ENCODE measurements at places on chromosomes 5 and 9.

DNA sequence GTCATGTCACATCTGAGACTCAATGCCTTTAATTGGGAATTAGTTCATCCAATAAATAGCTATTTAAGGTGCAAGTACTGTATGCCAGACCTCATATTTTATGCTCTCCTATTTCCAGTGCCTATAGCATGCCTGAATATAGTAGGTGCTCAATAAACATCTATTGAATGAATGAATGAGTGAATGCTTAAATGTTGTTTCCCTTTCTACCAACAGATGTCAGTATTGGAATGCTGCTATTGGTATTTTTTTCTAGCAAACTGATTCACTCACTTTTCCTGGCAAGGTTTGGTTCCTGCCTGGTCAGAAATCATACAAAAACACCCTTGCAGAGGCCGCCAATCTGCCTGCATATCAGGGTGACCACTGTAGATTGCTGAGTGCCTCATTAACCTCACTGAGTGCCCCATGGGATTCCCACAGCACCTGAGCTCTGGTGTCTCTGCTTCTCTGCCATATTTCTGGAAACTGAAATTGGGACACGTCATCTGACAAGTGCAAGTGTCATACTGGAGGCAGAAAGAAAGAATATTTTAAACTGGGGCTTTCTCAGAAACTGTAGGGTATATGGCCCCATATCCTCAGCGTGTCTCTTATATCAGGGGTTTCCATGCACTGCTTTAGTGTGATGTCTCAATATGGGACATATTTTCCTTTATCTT lies 359.7 kb downstream of the TRIM32 start:
- DNase-seq: no peak

DNA sequence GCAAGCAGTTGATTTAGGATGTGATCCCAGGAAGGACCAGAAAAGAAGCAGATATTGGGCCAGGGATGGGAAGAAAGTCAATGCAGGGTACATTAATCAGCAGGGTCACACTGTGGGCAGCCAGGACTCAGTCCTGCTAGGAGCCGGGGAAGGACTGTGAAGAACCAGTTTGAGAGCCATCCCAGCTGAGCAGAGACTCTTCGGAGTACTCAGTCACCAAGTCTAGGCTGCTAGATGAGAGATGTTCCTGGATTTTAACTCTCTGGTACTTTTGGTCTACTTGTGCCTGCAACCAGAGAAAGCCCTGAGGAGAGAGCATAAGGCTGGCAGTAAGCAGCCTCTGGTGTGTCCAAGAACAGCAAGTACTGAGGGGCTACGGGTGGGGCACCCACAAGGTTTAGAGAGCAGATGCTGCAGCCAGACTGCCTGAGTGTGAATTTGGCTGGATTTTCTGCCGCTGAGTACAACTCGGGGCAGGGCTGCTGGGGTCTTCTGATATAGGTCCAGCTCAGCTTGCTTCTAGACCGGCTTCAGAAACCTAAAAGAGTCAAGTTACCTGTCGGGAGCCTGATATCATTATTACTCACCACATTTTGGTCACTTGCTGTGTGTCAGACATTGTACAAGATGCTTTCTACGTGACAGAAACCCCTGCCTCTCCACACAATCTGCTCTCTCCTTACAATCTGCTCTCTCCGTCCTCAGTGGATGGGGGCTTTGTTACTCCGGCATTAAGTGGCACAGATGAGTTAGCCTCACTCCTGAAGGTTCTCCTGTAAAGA lies 250.2 kb upstream of the GAS1 start:
- DNase-seq: no peak

DNA sequence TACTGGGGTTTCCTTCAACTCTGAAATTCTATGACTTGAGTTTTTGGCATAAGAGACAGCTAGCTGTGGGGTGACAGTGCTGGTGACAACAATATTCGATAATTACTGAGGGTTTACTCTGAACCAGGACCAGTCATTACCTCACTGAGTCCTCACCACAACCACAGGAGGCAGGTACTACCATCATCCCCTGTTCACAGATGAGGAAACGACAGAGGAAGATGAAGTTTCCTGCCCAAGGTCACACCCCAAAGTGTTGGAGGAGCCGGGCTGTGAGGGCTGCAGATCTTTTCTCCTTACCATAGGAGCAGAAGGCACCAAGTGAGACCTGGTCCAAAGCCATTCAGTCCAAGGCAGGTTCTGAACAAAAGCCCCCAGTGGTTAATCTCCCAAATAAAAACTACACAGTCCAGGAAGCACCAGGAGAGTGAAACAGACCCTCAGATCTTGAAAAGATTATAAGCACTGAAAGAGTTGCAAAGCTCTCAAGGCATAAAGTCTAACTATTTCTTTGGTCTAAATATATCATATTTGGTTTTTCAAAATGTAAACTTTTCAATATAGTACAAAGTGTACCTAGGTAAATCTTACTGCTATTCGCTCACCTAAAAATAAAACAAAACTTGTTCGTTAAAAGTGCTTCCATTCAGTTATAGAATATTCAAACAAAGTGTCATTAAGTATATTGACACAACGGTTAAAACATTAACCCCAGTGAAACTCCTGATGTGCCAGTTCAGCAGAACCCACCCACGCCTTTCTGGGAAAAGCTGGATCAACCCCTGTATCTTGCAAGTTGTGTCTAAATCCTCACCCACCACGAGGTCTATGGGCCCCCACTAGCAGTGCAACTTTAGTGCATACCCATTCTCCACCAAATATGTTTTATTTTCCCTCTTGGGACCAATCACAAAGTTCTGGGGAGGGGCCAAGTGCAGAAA lies 82.6 kb upstream of the EQTN start:
- DNase-seq: no peak

DNA sequence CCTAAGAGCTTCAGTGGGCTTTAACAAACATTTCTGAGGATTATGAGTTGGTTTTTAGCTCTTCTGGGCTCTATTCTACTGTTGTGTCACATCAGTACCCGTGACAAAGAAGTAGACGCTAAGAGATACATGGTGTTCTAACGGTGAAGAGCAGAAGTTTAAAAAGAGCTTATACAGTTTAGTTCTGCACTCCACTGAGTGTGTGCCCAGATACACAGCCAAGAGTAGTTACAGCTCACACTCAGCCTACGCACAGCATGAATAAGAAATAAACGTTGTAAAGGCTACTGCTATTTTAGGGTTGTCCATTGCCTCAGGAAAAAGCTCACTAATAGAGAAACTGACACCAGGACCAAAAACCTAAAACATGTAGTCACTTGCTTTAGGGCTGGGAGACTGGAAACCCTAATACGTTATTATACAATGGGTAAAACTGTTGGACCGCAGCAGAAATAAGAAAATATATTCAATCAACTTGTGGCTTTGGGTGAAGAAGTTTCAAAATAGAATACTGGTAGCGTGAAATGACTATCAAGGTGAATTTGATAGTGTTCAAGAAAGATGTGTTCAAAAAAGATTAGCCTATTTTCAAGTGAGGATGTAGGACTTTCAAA lies 34.7 kb downstream of the PSIP1 start:
- DNase-seq: no peak

- DNase-seq: no peak
Measured at GRCh38 chr9:126361810-126362238, 35.2 kb downstream of the MVB12B start.

DNA sequence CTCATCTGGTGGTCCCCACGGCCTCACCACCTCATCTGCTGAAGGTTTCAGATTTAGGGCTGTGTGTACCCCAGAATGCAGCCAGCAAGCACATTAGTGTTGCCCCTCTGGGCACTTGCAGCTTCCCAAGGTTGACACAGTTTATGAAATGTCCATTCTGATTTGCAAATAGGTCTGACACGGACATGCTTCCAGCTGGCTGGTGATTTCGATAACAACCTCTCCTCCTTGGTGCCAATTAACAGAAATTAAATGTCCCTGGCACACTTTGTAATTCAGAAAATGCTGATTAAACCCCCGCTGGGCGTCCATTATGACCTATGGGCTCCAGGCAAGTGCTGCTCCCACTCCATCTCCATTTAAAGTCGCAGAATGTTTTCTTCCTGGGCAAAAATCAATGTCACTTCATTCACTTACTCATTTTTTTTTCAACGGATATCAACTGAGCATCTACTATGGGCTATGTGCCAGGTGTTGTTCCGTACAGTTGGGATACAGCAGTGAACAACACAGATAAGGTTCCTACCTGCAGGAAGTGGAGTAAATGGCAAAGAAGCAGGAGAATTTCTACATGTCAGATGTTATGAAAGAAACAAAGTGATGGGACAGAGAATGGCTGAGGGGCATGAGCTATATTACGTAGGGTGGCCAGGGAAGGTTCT lies 32.0 kb downstream of the PLAC8L1 start:
- DNase-seq: no peak

GRCh38 chr5:177276886-177277285 lies 26.6 kb downstream of the RAB24 start:
- DNase-seq: no peak
